HEK293T (cell line): ENCODE measurements at places on chromosomes 4 and X.

- DNase-seq: no peak
These were observed 417.7 kb downstream of the MAPK10 start for GRCh38 chr4:85942107-85942506.

DNA sequence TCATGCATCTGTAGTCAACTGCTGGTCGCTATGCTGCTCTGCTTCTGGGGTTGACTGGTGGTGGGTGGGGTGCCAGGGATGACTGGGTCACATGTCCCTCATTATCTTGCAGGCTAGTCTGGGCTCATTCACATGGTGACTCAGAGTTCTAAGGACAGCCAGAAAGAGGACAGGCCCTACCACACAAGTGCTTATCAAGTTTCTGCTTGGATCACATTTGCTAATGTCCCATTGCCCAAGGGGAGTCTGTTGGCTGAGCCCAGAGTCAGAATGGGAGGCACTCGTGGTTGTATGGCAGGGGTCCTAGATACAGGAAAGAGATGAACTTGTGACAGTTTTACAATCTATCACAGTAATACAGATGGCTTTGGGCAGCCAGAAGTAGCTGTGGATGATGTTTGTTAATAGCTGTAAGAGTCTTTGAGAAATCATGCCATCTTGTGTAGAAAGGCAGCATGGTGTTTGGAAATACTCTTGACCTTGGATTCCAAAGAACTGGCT is 221.3 kb downstream of the GPAT3 start:
- no peak for DNase-seq

DNA sequence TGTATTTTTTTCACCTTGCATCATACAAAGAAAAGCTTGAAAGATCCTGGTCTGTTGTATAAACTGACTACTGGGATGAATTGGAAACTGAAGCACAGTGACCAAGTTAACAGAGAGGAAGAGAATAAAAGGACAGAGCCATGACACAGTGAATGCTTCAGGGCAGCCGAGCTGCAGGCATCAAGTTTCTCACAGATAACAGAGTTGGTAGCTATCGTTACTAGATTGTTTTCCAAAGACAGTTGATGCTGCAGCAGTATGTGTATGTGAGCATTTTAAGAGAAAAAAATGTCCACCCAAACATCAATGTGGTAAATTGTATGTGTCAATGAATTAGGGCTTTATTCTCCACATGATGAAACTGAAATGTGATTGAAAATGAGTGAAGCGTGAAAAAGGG is 1032.7 kb downstream of the ADGRL3 start:
- no peak for DNase-seq

GRCh38 chr4:180296036-180296599 is 1947.1 kb upstream of the TENM3 start:
- no peak for DNase-seq

- no peak for DNase-seq
These were observed 573.8 kb upstream of the NDST4 start for GRCh38 chr4:115687052-115687755.

DNA sequence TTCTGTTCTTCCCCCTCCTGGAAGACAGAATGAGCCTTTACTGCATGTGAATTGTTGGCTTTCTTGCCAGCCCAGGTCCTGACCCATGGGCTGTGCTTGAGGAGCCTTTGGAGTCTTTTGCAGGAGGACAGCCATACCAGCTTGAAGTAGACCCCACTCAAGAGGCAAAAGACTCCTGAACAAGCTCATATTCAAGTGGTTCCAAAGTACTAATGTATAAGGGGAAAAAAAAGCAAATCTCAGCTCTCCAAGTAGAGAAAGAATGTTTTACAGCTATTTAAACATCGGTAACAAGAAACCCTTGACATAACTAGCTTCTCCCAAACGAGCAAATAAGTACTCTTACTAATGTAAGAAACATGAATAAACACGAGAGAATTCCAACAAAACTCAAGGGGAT is 174.9 kb upstream of the MXRA5 start:
- DNase-seq: no peak

GRCh38 chr4:7924163-7924562 is 15.5 kb downstream of the AFAP1 start:
- DNase-seq: no peak

- DNase-seq: peak; percentile 79
These were observed at the start of gene UCHL1 for GRCh38 chr4:41256740-41257256. UCHL1 (plus strand) TSS chr4:41256928; CDS start chr4:41256977, 49 bp downstream.

DNA sequence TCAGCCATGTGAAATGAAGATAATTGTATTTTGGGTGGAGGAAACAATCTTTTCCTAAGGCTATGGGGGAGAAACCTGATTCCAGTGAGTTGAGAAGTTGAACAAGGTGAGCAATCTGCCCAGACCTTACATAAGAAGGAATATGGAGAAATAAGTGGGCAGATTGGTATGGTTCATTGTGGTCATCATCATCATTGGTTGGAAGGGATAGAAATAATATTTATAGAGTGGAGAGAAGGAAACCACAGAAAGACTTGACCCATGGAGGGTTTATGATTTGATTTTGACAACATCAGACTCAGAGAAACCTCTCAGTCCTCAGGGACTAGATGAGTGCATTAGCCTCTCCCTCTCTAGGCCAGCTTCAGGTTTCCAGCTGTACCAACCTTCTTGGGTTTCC is 177.9 kb upstream of the NEIL3 start:
- DNase-seq: no peak

GRCh38 chr4:124710911-124711310 is 1.6 kb downstream of the ANKRD50 start:
- DNase-seq: no peak

DNA sequence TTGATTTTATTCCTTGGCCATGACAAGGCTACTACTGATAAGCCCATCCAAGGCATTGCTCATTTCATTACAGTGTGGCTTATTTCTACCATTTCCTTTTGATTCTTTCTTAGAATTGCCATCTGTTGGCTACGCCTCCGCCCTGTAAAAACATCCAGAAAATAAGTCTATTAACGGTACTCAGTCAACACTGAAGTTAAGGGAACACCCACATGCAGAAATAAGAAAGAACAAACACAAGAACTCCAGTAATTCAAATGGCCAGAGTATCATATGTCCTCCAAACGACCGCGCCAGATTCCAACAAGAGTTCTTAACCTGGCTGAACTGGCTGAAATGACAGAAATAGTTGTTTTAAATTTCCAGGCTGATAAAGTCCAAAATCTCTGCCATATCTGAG is 90.3 kb downstream of the CXXC4 start:
- no peak for DNase-seq

GRCh38 chr4:16225167-16225862 is 956 bp downstream of the TAPT1 start:
- no peak for DNase-seq

- no peak for DNase-seq
These were observed 192.0 kb upstream of the ANK2 start for GRCh38 chr4:112857461-112857860.

- peak; percentile 56 for DNase-seq
These were observed 46.9 kb upstream of the TAB3 start for GRCh38 chrX:30935985-30936384.

DNA sequence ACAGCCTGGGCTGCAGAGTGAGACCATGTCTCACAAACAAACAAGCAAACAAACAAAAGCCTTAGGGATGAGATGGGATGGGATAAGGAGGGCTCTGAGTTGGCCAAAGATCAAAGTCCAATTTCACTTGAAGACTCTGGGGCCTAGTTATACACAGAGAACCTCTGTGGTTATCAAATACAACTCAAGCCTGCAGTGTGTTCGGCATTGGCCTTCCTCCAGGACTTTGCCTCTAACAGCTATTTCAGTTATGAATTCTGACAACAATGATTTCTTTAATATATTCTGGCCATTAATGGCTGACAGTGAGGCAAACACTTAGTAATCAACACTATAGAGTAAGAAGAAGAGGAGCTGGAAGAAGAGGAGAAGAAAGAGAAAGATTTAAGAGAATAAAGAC is 171.1 kb downstream of the PDGFRA start:
- no peak for DNase-seq

DNA sequence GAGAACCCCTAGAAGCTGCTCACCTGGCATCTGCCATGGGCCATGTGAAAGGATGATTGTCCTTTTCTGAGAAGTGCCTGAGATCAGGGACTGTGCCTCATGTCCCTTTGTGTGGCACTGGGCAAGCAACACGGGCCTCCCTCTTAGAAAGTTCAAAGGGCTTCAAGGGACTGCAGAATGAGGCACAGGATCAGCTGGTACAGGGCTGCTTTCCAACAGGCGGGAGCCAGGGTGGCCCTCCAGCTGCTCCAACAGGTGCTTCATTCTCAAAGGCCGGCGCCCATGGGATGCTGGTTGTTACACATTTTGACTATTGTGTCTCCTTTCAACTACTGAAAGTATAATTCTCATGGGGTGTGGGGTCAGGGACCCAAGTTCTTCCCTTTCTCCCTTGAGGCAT is 114.7 kb downstream of the ENPP6 start:
- no peak for DNase-seq

GRCh38 chrX:109954333-109954732 is 48.6 kb upstream of the TMEM164 start:
- no peak for DNase-seq

DNA sequence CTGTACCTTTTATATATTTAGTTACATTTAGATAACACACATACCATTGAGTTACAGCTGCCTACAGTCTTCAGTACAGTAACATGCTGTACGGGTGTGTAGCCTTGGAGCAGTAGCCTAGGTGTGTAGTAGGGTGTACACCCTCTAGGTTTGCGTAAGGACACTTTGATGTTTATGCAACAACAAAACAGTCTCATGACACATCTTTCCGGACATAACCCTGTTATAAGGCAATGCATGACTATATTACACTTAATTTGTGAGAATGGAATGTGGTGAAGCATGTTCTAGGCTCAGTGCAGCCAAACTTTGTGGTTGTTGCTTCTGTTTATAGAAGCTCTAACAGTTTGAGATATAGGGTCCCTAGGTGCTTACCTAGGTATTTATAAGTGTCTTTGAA is 65.4 kb downstream of the SPRY1 start:
- DNase-seq: no peak

DNA sequence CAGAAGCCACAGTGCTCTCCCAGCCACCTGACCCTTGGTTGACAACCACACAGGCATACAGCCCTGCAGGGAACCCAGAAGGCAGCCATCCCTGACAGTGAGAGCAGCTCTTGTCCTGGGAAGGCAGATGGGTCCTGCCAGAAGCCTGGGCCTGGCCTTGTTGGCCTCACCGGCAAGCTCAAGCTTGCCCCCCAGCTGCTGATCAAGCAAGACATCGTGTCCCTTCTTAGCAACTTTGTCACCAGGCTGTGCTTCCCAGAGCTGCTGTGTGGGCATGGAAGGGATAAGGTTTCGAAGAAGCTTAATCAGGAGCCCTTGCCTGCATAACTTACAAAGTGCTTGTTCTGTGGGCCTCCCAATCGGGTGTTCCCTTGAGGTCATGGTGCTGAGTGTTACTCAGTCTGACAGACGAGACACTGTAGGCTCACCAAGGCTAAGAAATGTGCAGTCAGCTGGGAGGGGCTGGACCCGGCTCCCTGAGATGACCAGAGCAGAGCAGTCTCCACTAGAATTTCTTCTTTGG is 6.8 kb upstream of the ABLIM2 start:
- no peak for DNase-seq

- no peak for DNase-seq
These were observed 17.7 kb downstream of the IQSEC2 start for GRCh38 chrX:53263597-53264094.

- peak; percentile 13 for DNase-seq
These were observed 640 bp downstream of the PHF8 start for GRCh38 chrX:54043541-54044125.

GRCh38 chr4:105627620-105628019 is 75.2 kb downstream of the ARHGEF38 start:
- DNase-seq: no peak

- DNase-seq: no peak
These were observed 71.0 kb downstream of the LAS1L start for GRCh38 chrX:65463550-65463949.

- peak; percentile 60 for DNase-seq
These were observed at the start of gene ABCB7 for GRCh38 chrX:75155827-75156525. ABCB7 (minus strand) TSS chrX:75156283; CDS start chrX:75156272, 11 bp downstream.

DNA sequence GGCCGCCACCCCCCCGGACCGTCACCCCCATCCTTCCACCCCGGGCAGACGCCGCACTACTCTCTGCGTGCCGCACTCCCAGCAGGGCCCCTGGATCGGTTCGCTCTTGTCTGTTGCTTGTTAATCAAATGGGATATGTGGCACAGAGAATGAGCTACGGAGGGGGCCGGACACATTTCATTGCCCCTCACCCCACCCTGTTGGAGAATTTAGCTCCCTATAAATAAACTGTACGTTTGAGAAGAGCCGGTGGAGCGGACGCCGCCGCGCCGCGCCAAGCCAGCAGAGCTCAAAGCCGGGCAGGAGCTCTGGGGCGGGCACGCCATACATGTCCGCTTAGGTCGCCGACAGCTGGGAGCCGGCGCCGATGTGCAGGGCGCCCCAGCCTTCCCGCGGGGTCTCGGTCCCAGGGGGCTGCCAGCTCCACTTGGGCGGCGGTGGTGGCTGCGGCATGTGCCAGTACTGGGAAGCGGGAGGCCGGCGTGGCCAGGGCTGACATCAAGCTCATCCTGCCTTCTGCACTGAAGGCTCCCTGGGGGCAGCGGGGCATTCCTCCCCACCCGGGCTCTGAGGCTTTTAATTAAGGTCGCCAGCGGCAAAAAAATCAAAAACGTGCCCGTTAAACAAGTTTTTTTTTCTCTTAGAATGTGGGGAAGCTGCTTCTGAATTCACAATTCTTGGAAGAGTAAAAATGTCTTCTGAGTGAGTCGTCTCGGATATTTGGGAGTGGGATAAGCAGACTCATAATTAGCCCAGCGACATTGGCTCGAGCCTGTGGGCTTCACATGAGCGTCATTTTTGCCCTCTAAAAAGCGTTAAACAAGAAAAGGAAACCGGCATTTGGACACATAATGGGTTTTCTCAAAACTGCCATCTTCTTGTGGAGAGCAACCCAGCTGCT is 1.1 kb upstream of the PCDH19 start:
- DNase-seq: no peak

- DNase-seq: no peak
These were observed 258.9 kb downstream of the NPFFR2 start for GRCh38 chr4:72290737-72291136.

DNA sequence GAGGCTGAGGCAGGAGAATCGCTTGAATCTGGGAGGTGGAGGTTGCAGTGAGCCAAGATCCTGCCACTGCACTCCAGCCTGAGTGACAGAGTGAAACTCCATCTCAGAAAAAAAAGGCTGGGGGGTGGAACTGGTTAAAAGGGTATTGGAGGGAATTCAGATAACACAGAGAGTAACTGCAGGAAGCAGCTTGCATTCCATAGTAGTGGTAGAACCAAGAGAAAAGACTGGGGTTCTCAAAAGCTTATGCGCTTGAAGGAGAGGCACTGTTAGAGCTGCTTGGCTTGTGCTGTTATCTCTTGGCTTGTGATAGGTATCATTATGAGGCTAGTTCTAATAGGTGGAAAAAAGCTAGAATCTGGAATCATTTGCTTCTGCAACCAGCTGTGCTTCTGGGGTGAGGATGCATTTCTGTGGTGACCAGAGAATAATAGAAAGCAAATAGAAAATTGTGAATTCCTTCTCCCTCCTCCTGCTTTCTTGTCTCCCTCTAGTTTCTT is 91.2 kb upstream of the ELOVL6 start:
- DNase-seq: no peak

- DNase-seq: no peak
These were observed 4.3 kb downstream of the DNASE1L1 start for GRCh38 chrX:154404625-154405192.

GRCh38 chrX:139382529-139382928 is 148.0 kb upstream of the F9 start:
- no peak for DNase-seq

- no peak for DNase-seq
These were observed 390.7 kb upstream of the ADGRL3 start for GRCh38 chr4:60809486-60809800.
